ENCODE measurements at places on chromosomes 16 and 17.

DNA sequence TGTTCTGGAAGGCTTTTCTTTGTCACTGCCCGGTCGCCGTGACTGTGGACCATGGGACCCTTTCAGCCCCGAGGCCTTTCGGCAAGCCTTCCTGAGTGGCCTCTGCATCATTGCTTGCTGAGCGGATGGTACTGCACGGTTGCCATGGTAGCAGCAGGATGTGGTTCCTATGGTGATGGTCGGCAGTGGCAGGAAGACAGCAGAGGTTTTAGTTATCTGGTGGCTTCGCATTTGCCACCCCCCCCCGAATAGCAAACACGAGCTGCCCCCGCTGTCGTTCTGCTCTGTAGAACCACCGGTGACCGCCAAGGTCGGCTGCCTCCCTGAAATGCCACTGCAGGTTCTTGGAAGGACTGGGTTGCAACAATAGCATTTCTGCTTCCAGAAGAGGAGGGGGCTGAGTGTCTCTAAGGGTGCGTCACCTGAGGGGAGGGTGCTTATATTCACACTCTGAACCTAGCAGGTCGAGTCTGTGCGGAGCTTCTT, 76.6 kb downstream of the CMIP start:
- no peak for DNase-seq

DNA sequence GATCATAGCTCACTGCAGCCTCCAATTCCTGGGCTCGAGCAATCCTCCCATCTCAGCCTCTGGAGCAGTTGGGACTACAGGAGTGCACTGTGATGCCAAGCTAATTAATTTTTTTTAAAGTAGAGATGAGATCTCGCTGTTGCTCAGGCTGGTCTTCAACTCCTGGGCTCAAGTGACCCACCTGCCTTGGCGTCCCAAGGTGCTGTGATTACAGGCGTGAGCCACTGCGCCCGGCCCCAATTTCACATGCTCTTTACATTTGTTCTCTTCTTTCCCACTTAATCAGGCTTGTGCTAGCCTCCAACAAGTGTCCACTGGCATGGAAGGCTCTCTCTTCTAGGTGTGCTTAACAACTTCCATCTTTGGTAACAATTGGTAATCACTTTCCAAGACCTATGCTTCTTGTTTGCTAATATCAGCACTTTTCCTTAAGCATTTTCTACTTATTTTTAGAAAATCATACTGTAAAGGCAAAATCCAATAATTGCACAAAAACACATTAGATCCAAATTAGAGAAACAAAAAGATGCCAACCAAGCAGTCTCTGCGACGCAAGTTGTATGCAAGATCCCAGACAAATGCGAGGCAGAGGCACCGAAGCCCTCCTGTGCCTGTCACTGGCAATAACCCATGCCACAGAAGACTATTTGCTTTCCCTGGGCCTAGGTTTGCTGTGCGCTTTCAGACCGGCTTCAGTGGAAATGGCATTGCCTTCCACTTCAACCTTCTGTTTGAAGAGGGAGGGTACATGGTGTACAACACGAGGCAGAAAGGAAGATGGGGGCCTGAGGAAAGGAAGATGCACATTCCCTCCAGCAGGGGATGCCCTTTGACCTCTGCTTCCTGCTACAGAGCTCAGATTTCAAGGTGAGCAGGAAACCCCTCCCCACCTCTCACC, 52.6 kb downstream of the NOS2 start:
- DNase-seq = peak; percentile 14

- DNase-seq = no peak
Measured at GRCh38 chr17:58320570-58321323, 7.8 kb downstream of the TSPOAP1 start.

- no peak for DNase-seq
Measured at GRCh38 chr17:935485-935884, 44.1 kb downstream of the NXN start.

GRCh38 chr16:11078812-11079459, 134.6 kb downstream of the CLEC16A start:
- peak; percentile 73 for DNase-seq

GRCh38 chr17:78818152-78818846, 22.3 kb downstream of the USP36 start:
- no peak for DNase-seq

- no peak for DNase-seq
Measured at GRCh38 chr16:47110939-47111338, 32.8 kb downstream of the NETO2 start.

DNA sequence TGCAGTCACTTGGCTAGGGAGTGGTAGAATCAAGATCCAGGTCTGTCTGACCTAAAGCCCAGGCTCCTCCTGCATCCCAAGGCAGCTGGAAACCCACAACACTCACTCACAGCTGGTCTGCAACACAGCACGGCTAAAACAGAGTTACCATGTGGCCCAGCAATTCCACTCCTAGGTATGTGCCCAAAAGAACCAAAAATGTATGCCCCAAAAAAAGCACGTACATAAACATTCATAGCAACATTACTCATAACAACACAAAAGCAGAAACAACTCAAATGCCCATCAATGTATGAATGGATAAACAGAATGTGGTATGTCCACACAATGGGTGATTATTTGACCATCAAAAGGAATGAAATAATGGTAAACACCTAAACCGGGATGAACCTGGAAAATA, 8.9 kb downstream of the TVP23A start:
- no peak for DNase-seq

- DNase-seq = no peak
Measured at GRCh38 chr16:54602666-54603065, 316.1 kb upstream of the IRX3 start.

GRCh38 chr16:84916178-84916577, 95.2 kb downstream of the ZDHHC7 start:
- DNase-seq = no peak

DNA sequence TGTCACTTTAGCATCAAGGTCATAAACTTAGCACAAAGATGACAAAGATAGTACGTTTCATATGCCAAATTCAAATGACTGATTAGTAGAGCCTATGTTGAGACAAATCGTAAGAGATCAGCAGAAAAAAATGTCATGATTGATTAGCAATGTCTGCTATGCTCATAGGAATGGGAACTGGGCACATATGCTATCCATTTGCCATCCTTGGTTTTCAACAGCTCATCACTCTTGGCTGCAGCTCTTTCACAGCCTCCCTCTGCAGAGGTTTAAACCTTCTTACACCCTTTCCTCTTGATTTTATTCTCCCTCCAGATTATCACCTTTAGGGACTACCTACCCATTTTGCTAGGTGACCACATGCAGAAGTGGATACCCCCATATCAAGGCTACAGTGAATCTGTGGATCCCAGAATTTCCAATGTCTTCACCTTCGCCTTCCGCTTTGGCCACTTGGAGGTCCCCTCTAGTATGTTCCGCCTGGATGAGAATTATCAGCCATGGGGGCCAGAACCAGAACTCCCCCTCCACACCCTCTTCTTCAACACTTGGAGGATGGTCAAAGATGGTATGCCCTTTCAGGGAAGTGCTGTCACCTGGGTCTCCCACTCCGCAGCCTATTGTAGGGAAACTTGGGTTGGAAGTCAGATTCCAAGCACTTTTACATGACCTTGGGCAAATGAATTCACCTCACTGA, 16.2 kb downstream of the MPO start:
- DNase-seq = peak; percentile 23

DNA sequence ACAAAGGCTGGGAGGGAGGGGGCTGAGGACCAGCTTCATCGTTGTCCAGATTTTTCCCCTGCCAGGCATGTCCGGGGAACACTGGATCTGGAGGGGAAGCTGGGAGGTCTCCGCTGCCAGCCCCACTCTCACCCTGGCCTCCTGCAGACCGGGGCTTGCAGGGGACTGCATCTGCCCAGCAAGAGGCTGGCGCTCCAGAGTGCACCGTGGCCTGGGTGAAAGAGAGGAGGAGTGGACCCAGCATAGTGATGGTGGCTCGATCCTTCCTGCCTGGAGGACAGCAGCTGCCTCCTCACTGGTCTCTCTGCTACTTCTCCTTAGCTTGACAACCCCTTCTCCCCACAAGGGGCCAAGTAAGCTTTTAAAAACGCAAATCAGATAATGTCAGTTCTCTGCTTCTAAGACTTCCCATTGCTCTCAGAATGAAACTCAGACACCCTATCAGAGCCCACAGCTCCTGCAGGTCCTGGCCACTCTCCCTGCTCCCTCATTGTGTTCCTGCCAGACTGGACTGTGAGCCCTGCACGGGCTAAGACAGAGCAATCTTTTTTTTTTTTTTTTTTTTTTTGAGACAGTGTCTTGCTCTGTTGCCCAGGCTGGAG, 15.0 kb downstream of the CPNE2 start:
- no peak for DNase-seq

DNA sequence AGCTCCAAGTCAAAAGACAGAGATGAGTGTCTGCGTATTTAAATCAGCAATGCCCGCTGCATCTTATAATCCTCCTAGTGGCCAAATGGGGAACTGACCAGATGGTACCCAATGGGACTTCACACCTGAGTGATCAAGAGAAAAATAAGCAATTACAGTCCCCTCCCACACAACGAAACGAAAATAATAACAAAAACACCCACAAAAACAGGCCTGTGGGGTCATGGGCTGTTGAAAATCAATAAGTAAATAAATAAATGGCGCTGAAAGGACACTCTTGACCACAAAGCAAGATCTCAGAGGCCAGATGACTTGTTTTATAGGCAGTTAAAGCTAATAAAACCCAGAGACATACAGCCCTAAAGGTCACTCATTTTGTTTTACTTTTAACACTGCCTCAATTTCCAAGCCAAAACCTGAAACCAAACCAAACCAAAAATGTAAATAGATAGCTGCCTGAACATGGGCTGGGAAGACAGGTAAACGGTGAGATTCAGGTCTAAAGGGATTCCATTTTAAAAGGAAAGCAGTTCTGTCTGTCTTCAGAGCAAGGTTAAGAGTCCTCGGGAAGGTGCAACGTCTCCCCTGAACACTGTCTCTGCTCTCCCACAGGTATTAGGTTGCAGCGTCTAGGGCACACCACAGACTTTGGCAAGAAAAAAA, 1.3 kb downstream of the ZNF821 start:
- DNase-seq = peak; percentile 82

DNA sequence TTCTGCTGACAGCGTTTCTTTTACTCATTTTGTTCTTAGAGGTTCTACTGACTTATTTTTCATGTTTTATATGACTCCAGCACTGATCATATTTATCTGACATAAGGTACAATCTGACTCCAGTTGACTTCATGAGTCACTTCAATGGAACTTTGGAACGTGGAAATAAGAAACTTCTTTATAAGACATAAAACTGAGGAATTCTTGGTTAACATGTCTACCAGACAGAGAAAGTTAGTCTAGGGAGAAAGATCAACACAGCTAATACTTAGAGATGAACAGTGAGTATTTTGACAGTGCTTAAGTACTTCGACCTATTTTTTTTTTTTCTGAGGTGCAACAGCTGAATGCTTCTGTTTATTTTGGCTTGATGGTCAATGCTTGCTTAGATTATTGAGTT, 679.5 kb downstream of the KCNJ2 start:
- no peak for DNase-seq

DNA sequence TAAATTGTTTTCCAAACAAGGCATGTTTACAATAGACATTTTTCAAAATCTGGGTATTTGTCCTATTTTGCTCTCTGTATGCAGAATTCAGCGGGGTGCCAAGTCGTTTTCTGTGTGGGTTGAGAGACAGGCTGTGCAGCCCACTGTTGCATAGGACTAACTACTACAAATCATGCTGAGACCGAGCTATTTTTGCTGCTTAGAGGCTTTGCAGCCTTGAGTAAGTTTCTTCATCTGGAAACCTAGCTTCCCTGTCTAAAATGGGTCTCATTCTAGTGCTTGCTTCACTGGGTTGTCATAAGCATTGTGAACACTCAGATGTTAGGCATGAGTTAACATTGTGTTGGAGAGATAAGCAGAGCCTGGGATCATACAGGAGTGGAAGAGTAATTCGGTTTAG, 1.3 kb downstream of the PRPSAP2 start:
- no peak for DNase-seq

DNA sequence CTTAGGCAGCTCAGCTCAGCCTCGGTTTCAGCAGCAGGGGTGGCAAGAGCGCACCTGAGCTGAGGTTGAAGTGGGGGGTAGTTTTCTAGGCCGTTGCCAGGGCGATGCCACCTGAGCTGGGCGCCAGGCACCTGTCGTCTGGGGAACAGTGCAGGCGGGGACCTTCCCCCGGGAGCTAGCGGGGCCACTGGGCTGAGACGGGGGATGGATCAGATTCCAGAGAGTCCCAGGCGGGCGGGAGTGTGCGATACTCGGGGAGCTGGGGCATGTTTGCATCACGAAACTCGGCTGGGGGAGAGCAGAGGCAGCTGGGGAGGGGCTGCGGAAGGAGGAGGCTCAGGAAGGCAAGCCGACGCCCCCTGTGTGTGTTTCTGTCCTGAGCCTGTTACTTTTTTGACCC, 477 bp upstream of the CLDN9 start:
- DNase-seq = no peak

DNA sequence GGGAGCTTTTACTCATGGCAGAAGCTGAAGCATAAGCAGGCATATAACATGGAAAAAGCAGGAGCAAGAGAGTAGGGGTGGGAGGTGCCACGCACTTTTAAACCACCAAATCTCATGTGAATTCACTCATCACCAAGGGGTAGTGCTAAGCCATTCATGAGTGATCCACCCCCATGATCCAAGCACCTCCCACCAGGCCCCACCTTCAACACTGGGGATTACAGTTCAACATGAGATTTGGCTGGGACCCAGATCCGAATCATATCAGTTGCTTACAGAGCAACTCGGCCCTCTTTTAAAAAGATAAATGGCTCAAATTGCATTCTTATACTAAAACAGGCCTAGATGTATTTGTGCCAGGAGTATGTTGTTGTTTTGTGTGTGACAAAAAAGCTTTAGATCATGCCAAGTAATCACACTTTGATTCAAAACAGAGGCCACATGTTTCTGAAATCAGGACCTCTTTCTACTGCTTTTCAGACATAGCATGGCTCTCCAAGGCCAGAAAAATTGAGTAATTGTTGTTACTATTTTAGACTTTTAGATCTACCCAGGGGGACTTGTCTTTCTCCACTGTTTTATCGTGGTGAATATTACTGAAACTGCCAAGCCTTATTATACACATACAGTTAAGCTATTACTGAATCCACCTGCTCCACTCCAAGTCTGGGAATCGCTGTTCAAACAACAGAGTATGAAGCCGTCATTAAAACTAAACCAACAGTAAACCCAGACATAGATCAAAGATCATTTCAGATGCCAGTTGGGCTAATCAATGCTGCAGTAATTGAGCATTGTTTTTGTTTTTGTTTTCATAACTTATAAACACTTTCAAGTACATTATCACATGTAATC, 163.3 kb downstream of the KCNJ2 start:
- no peak for DNase-seq

Data from ureter (tissue), 1 donor.